Activated naive CD8-positive, alpha-beta T cell treated with anti-CD3 and anti-CD28 coated beads for 36 hours (primary cell): ENCODE measurements at places on chromosomes 11 and 22. TPM values are rescaled to one million over a fixed set of nuclear protein-coding genes. Genes with fewer than 3 reads are reported as not detected.

The PNPLA2 gene
- total RNA-seq: 32.7 TPM

The KDM4E gene
- total RNA-seq: not detected

The GRM5 gene
- not detected for total RNA-seq

The CD248 gene
- total RNA-seq: 11.9 TPM

The CYTH4 gene
- 16.6 TPM for total RNA-seq

The PKNOX2 gene
- total RNA-seq: not detected

The GPHA2 gene
- total RNA-seq: not detected

The L3MBTL2 gene
- total RNA-seq: 40.8 TPM

The CDKN1C gene
- total RNA-seq: 1.0 TPM

The CALCA gene
- 0.29 TPM for total RNA-seq

The BTG4 gene
- 0.62 TPM for total RNA-seq

The KCNK4 gene
- total RNA-seq: not detected

The ARSA gene
- total RNA-seq: 12.6 TPM

GRCh38 chr11:9092072-9092471 lies 673 bp upstream of the SCUBE2 start:
- no peak for DNase-seq

- DNase-seq: no peak
Observed at GRCh38 chr11:64885367-64886286, 7.2 kb upstream of the EHD1 start.

- no peak for DNase-seq
Observed at GRCh38 chr22:17536269-17536668, 27.0 kb upstream of the SLC25A18 start.

- DNase-seq: no peak
Observed at GRCh38 chr11:116240710-116241109, 532.1 kb downstream of the BUD13 start.

- DNase-seq: no peak
Observed at GRCh38 chr11:57638811-57639320, 10.8 kb downstream of the YPEL4 start.

- no peak for DNase-seq
Observed at GRCh38 chr22:33180356-33180755, 122.2 kb upstream of the SYN3 start.

DNA sequence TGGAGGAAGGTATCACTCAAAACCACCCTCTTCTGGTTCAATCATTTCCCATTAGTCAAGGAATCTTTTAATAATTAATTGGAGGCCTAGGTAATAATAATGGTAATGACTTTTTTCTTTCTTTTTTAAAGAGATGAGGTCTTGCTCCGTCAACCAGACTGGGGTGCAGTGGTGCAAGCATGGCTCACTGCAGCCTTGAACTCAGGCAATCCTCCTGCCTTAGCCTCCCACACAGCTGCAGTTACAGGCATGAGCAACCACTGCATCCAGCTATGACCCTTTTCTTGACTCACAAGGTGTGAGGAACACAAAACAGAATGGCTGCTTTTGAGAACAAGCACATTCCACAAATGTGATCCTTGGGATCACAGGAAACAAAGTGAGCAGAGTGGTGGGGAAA lies 3.6 kb downstream of the POLDIP3 start:
- no peak for DNase-seq

GRCh38 chr22:31230871-31231621 lies 18.9 kb downstream of the LIMK2 start:
- DNase-seq: no peak

DNA sequence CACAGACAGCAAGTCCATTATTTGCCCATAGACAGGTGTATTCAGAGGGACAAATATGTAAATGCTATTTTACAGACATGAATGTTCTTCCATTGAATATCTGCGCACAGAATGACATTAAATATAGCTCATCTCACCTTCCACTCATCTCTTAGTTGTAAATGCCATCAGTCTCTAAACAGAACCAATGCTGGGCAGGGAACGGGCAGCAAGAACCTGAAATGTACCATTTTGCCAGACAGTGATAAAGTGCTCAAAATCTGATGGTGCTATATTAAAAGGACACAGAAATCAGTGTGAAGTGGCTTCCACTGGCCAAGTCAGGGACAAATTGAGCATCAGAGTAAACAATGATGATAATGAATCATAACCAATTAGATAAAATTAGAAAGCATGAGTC lies 10.0 kb upstream of the OR8B4 start:
- no peak for DNase-seq

DNA sequence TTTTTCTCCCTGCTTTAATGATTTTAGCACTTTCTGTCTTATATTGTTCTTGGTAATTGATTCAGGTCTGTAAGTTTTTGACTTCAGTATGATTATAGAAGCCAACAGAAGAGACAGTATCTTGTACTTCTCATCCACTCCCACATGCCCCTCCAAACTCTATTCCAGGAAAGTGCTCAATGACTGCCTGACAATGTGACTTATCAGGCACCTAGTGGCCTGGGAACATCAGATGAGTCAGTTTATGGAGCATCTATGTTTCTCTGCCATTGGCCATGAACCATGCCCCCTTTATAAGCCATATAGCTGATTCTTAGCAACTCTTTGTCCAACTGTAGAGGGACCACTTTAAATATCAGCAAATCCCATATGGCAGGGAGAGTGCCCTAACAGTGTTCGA lies 179.2 kb upstream of the MTMR2 start:
- no peak for DNase-seq

DNA sequence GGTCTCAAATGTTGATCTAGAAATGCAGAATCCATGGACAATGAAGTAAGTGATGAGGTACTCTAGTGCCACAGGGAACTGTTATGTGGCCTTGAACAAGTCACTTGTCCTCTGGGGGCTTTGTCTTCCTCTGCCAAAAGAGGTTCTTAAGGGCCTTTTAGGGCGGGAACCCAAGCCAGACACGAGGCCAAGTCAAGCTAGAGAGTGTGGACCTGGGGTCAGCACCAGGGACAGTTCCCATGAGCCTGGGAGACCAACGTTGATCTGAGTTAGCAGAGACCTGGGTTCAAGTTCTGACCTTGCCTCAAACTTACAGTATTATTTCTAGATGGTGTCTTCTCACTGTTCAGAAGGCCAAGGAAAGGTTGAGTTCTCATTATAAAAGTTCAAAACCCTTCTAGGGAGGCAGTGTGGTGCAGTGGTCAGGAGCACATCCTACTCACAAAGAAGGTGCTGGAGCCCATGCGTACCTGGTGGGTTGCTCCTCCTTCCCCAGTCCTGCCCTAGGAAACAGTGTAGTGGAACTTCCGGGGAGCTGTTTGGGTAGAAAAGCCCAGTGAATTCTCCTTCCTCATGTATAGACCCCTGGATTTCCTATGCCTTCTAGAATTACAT lies 121.5 kb downstream of the CHST1 start:
- peak; percentile 3 for DNase-seq

DNA sequence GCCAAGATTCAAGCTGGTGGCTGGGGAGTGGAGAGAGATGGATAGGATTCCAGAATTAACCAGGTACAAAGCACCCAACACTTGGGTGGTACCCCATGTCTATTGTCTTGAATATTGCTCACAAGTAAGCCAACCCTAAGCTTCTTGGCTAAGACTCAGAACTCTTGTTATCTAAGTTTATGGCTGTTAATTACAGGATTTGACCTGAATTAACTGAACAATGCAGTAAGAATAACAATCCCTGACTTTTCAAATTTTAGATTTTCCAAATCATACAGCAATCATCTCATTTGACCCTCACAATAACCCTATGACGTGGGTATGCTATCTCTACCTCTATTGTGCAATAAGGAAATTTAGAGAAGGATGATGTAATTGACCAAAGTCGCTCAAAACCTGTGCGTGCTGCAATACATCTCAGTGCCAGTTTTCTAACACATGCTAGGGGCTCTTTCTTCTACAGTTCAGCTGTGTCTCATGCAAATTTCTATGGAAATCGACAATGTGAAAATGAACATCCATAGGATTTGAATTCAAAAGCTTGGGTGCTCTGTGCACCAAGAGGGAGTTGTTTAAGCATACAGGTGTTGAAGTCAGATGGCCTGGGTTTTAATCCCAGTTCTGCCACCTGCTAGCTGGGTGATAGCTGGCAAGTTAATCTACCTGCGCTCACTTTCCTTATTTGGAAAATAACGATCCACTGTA lies 40.1 kb upstream of the APLNR start:
- no peak for DNase-seq

DNA sequence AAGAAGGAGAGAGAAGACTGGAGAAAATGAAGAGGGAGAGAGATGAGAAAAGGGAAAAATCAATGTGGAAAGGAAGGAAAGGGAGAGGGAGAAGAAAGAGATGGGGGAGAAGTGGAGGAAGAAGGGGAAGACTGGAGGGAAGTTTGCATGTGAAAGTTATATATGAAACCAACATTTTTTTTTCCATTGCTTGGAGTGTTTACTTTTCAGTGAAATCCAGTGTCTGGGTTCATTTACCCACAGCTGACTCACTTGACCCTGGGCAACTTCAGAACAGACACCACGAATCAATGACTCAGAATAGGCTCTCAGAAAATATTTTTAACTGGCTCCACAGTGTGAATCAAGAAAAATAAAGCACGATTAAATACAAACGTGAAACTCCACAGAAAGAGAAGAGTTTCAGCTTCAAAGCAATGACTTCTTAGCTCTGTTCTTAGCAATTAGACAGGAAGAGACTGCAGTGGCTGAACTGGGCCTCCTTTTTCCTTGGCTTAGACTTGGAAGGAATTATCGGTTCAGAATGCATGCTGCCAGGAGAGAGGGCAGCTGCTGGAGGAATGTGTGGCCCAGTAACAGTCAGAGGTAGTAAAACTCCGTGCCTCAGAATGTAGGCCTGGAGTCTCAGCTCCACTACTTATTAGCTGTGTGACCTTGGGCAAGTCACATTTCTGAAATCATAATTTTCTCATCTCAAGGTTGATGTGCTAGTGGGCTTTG lies 237.5 kb downstream of the MIAT start:
- DNase-seq: no peak

DNA sequence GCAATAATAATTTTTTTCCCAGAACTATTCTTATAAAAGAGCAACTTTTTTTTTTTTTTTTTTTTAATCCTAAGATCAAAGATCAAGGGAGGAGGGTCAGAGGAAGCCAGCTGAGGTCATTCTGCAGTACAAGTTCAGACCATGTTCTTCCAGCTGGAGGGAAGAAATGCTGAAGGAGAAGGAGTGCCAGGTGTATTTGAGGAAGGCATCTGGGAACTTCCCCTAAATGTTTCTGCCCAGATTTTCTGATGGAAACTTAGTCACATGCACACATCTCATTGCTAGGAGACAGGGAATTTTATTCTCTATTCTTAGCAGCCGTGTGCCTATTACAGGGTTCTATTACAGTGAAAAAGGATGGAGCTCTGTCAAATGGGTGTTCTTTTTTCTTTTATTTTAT lies 208.4 kb downstream of the ARHGAP42 start:
- DNase-seq: no peak

- DNase-seq: no peak
Observed at GRCh38 chr11:3146612-3147256, 18.4 kb downstream of the OSBPL5 start.

GRCh38 chr11:126660761-126661425 lies 305.4 kb downstream of the ST3GAL4 start:
- no peak for DNase-seq

DNA sequence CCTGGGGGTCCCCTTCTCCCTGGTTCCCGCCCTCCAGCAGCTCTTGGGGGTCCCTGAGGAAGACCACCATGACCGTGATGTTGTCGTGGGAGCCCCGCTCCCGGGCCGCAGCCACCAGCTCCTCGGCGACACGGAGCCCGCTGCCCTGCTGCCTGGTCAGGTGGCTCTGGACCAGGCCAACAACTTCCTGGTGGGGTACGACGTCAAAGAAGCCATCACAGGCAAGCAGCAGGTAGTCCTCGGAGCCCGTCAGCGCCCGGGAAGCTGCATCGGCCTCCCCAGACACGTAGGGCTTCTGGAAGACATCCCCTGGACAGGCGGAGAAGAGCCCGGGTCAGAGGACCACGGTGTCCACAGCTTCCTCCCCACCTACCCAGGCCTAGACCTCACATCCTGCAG lies 29.5 kb downstream of the PPM1F start:
- no peak for DNase-seq

- DNase-seq: no peak
Observed at GRCh38 chr11:65911682-65912568, 6.9 kb downstream of the C11orf68 start.

- DNase-seq: no peak
Observed at GRCh38 chr22:42889304-42889703, 32.2 kb upstream of the ARFGAP3 start.

- DNase-seq: peak; percentile 79
Observed at GRCh38 chr11:57493507-57494503, 21.7 kb downstream of the SLC43A1 start.

- no peak for DNase-seq
Observed at GRCh38 chr11:120546312-120547205, 35.0 kb downstream of the GRIK4 start.

DNA sequence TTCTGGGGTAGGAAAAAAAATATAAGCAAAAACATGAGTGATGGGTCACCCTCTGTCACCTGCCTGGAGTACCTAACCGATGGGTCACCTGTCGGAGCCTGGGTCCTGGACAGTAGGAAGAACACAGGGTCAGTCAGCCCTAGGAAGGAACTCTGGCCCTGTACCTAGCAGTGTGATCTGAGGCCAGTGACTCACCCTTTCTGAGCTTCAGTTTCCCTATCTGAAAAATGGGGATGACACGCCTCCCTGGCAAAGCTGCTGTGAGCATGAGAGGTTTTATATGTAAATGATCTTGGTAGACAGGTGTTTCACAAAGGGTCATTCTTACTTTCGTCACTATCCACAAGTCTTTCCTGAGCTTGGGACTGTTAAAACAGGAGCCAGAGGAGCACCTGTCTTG lies 182.0 kb downstream of the ST3GAL4 start:
- no peak for DNase-seq

DNA sequence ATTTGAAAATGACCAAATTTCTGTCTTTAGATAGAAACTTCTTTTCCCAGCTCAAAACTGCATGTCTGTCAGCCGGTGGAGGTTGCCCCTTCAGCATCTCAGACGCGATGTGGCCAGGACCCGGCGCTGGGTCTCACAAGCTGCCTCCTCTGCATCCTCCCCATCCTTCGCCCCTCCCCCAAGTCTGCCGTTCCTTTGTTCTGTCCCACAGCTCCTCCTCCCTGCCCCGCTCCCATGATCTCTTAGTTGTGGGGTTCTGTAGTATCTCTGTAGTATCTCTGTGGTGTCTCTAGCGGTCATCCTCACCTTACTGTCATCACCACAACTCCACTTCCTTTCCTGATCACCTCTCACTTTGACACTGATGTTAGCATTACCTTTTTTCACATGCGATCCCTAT lies 49.9 kb downstream of the TRAF6 start:
- no peak for DNase-seq

GRCh38 chr22:40206561-40206960 lies 28.8 kb downstream of the TNRC6B start:
- no peak for DNase-seq

DNA sequence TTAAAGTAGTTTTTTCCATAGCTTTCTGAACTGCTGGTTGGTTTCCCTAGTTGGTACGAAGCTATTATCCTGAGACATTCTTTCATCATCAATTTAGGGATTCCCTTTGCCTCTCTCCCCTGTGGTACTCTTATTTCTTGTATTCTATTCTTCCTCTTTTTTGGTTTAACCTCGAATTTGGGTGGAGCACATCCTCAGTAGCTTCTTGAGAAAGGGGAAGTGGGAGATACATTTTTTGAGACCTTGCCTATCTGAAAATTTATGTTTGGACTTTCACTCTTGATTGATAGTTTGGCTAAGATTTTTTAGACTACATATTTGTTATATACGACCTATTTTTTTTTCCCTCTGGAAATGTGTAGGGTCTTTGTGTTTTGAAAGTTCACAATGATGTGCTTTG lies 121.7 kb upstream of the ZBED5 start:
- no peak for DNase-seq

- no peak for DNase-seq
Observed at GRCh38 chr11:114440121-114440860, 1.0 kb downstream of the REXO2 start.

GRCh38 chr11:121892131-121892681 lies 223.8 kb downstream of the BLID start:
- DNase-seq: no peak
